ENCODE measurements at places on chromosomes 7 and 10.

DNA sequence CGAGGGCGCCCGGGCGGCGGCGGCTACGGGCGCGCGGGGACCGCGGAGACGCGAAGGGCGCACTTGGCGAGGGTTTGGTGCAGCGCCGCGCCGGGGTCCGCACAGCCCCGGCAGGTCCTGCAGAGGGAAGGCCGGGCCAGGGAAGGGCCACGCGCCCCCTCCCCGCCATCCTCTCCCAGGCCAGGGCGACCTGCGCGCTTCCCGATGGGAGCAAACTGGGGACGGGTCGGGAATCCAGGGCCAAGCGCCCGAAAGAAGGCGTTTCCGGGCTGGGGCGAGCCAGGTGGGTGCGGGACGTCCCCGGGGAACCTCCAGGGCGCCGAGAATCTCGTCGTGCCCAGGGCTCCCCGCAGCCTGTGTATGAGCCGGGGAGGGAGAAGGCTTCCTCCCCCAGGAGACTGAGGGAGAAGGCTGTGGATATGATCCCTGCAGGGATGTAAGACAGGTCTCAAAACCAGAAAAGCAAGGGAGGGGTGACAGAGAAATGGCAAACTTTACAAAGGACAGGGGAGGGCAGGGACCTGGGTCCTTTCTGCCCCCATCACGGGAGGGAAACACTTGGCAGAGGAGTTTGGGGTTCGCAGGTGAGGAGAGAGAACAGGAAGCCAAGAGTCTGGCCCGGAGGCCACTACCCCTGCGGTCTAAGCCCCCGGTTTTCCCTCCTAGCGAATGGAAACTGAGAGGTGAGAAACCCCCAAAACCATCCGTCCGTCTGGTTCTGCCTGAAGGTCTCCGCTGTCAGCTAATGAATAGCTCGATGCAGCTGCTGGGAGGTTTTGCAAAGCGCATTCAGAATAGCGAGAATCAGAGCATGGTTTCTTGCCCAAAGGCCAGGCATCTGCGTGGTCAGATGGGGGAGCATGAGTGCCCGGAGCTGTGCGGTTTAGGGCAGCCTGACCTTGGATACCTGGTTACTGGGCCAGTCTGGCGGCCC is 674 bp downstream of the AMZ1 start:
- DNase-seq: no peak

GRCh38 chr7:103989200-103989784 is at the start of gene RELN:
TSS of gene RELN (minus strand) at chr7:103989658. CDS start at chr7:103989356, 302 bp downstream.
- no peak for DNase-seq

GRCh38 chr10:79628083-79628482 is 17.3 kb downstream of the SFTPA1 start:
- DNase-seq: no peak

DNA sequence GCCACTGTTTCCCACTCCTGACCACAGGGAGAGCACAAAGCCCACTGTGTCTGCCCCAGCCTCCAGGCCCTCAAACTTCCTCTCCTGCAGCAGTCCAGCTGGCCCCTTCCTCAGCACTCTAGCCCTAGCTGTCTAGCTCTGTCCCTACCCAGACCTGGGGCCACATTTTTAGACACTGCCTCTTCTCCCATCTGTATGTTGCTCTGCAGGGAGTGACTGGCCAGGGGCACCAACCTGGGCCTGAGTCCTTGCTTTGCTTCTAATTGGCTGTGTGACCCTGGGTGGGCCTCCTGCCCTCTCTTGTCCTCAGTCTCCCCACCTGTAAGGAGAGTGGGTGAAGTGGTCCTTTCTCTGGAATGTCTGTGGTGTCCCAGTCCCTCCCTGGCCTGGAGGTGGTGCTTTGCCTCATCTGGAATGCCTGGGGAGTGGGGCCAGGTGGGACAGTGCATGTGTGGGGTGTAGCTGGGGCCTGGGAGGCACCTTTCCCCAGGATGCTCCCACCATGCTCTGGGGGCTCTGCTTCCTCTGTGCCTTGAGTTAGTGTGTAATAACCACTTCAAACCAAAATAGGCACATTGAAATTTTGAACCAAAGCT is 25.1 kb downstream of the AQP1 start:
- DNase-seq: no peak

DNA sequence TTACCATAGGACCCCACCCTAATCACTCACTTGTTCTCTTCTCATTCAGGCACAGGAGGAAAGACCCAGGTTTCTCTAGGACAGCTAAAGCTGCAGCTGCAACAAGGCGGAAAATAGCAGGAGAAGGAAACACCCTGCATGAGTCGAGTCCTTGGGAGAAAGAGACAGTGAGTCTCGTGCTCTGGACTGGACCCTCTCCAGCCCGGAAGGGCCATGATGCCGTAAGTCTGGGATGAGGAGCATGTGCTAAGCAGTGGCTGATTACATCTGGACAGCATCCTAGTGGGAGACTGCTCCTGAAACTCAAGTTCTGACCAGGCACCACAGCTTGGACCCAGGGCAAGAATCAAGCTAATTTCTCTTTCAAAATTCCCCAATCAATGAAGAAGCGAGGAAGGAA is 39.4 kb downstream of the FBXW4 start:
- no peak for DNase-seq

GRCh38 chr10:121340271-121340831 is 257.9 kb downstream of the FGFR2 start:
- no peak for DNase-seq

DNA sequence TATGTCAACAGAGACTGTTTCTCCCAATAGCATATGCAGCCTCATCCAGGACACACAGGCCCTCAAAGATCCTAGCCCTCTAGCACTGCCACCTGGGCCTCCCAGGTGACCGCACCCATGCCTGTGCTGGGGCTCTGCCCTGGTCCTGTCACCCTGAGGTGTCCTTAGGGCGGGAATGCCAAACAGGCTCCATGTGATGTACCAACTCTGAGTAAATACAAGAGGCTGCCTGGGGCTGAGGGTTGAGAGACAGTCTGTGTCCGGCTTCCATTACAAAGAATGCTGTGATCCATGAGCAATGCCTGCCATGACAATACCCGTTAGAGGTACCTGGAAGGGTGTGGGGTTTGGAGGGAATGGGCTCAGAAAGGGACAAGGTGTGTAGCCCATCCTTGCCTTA is 83.0 kb upstream of the KAT6B start:
- no peak for DNase-seq

All from activated CD4-positive, alpha-beta T cell treated with anti-CD3 and anti-CD28 coated beads, Interleukin-2, amount 10 ng/mL, durations not matched to agents 7 days and 5 days (primary cell).